Calu3 (cell line): ENCODE measurements at places on chromosomes 12 and 14. TPM values are rescaled to one million over a fixed set of nuclear protein-coding genes. Genes with fewer than 3 reads are reported as not detected.

DNA sequence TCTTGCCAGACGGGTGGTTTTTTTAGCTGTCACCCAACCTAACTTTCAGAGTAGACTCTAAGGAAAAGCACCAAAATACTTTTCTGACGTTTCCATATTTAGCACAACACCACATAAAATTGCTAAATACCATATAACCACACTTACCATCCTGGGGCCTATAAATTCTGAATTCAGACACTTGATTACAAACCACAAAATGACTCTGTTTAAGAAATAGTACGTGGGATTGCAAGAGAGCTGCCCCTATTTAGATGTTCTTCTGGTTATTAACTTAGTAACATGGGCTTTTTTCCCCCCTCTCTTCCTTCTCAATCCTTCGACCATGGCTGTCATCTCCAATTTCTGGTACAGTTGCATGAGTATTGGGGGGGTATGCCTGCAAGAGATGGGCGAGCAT is 287.7 kb downstream of the BMP4 start:
- DNase-seq = no peak

GRCh38 chr14:37094502-37094901 is 77.9 kb downstream of the SLC25A21 start:
- no peak for DNase-seq

Gene CCDC175
- not detected in 2 replicates for total RNA-seq

GRCh38 chr12:72734581-72734980 is 462.4 kb downstream of the TRHDE start:
- DNase-seq = no peak

DNA sequence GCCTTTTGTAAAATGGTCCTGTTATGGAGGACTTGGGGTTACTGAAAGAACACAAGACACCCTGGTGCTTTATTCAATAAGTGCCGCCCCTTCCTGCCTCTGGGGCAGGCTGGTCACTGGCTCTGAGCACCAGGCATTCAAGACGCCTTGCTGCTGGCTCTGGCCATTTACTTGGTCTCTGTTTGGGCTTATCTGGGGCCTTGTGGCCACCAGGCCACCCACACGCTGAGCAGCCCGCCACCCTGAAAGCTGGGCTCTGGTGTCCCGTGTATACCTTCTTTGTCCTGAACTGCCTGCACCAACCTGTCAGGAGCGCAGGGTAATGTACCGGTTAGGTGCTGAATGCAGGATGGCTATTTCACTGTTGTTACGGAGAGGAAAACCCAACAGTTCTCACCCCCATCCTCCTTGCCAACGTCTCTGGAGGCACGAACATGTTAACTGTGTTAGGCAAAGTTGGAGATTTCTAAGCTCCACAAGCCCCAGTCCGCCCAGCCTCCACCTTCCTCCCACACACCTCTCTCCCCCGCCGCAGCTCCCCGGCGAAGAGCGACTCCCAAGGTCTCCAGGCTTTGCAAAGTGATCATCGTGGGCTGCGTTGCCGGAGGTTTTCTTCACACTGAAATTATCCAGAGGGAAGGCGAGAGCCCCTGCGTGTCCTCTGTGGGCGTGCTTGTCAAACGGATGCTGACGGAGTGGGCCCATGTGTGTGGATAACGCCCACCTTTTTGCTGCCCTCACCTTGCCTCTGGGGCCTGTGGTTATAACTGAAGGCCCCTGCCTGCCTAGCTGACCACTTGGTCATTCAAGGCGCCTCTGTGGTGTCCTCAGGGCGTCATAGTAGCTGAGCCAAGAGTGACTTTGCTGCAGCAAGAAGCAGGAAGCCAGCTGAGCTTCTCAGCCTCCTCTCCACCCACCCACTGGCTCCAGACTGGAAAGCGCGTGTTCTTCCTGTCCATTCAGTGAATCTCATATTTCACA is 18.8 kb upstream of the BEGAIN start:
- DNase-seq = no peak

GRCh38 chr14:42163136-42163535 is 556.5 kb downstream of the LRFN5 start:
- DNase-seq = no peak

Gene KRT2
- total RNA-seq = not detected in 2 replicates

DNA sequence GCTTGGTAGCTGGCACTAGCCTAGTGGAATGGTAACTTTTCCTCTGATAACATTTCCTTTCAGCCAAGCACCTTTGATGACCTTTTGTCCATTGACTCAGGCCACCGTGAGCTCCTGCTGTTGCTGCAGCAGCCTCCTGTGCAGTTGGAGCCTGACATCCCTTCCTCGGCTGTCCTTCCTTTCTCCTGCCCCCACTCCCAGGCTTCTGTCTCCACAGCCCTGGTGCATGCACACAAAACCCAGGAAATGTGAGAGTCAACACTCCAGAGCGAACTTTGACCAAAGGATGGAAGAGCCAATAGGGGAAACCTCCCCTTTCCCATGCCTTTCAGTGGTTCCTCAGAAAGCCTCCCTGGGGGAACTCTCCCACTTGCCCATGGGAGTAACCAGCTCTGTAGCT is 115.0 kb downstream of the TMEM260 start:
- no peak for DNase-seq

DNA sequence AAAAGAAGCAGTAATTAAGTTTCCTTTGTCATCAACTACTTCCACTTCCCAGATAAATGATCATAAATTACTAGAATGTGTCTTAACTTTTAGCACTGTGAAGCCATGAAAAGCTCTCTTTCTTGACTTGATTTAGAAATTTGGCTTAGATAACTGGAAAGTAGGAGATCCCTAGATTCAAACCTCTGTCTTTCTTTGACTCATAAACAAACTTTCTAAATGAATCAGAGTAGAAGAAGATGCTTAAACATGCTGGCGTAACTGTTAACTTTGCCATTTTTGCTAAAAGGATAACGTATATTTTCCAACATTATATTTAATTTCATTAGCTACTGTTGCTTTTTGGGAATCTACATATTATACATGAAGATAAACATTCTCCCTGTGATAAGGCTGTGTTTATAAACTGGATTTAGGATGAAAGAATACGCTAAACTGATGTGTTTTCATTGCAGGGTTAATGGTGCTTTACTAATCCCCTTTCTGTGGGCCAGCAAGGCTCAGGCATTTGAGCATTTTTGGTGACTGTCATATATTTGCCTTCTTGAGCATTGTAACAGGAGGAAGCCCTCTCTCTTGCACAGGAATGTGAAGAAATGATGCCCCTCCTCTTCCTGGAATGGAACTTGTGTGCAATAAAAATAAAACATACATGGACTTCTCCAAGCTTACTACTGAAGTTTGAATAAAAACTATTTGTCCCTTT is 301.4 kb downstream of the BMP4 start:
- no peak for DNase-seq

Gene C3AR1
- total RNA-seq = not detected in 2 replicates

- no peak for DNase-seq
These were observed 204.7 kb downstream of the BCAT1 start for GRCh38 chr12:24743941-24744793.

DNA sequence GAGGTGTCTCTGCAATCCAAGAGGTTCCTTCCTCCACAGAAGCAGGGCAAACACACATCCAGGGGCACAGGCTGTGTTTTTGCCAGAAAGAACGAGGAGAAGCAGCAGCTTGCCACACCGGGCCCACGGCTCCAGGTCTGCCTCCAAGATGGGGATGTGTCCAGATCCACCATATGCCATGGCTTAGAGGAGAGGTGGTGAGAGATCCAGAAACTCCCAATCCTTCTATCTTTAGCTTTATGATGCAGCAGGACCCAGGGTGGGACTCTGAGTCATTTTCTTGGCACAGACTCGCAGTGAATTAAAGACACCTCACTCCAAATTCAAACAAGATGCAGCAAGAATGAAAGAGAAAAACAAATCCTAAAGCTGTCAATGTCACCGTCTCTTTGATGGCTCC is 481.4 kb upstream of the TMEM132C start:
- DNase-seq = no peak

Gene RGS6
- total RNA-seq = not detected in 2 replicates

DNA sequence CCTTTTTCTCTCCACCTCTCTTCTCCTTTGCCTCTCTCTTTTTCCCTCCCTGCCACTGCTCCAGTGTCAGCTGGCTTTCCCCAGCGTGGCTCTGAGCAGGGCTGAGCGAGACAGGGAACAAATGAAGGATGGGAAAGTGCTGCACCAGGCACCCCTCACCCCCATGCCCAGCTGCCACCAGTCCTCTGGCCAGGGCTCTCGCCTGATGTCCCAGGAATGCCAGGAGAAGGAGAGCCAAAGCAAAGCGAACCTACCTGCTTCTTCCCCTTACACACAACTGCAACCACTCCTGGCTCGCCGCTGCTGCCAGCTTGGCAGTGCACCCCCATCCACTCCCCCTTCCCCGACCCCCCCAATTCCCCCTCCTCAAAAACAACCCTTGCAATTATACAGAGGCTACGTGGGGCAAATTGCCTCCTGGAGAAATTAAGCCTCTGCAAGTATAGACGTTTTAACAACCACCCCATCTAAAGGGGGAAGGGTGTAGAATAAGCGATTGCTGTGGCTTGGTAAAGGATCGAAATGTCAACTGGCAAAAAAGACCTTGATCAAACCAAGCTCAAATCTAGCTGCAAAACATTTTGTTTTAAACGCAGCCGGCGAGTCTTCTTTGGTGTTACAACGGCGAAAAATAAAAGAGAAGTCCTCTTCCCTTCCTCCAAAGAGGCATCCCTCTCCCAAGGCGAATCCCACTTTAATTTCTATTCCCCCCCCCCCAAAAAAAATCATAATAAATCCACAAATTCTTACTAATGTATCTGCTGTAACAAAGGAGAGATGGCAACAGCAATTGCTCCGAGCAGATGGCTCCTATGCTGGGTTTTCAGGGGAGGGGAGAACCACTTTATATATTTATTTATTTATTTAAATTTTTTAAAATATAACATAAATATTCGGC is 2.9 kb downstream of the BCL11B start:
- no peak for DNase-seq

DNA sequence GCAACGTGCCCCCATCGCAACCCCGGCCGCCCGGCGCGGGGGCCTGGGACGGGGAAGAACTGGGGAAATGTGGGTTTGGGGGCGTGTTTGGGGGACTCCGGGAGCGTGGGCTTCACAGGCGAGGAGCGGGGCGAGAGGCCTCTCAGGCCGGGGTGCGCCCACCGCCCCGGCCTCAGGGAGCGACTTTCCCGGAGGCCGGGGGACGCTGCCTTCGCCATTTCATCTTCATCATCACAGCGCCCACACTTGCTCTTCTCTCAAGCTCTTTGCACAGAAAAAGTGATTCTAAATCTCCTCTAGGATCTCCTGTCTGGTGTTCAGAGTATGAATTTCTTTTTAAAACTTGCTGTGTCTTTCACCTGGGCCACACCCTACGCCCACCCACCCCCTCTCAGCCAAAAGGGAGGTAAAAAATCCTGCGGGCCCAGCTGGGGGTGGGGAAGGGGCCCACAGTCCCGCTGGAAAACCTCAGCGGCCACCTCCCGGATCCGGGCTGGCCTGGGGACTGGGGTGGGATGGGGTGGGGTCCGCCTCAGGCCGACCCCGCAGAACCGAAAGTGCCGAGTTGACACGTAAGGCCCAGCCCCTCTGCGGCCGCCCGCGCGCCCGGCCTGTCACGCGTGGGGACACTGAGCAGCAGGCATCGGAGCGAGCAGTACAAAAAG is 7.4 kb downstream of the CDKN1B start:
- DNase-seq = no peak

Gene ZNF891
- total RNA-seq = 4.2 and 4.8 TPM in 2 replicates

GRCh38 chr12:91074154-91074709 is 16.4 kb upstream of the KERA start:
- no peak for DNase-seq

DNA sequence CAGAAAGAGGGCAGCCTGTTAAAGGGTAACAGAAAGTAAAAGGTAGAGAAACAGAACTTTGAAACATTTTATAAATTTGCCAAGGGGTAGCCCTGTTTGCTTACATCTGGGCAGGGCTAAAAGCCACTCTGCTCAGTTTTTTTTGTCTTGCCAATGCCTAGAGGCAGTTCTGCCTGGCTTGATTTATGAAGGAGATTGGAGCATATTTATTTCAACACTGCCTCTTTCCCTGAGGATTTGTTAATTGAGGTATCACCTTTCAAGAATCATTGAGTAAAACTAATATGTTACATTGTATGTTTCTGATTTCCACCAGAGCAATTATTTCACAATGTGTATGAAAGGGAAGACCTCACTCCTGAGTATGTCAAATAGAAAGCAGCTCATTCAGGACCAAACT is 160.8 kb downstream of the GXYLT1 start:
- no peak for DNase-seq

GRCh38 chr14:55436519-55436918 is 3.9 kb downstream of the TBPL2 start:
- DNase-seq = no peak

GRCh38 chr12:24960222-24960855 is 11.4 kb upstream of the BCAT1 start:
- DNase-seq = peak; percentile 48

- no peak for DNase-seq
These were observed 34.3 kb upstream of the NCOR2 start for GRCh38 chr12:124601706-124602105.

GRCh38 chr12:122946690-122947341 is 19.4 kb downstream of the ABCB9 start:
- peak; percentile 96 for DNase-seq

DNA sequence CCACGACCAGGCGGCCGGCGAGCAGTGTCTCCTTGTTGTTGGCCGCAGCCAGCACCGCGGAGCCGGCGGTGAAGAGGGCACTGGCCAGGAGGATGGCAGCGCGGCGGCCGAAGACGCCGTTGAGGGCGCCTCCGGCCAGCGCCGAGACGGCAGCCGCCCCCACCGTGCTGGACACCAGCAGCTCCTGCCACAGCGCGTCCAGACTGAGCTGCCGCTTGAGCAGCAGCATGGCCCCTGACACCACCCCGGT is 691 bp downstream of the SLC2A13 start:
- DNase-seq = no peak

Gene CRIP1
- 7.1 and 13.2 TPM in 2 replicates for total RNA-seq

GRCh38 chr12:108571609-108572165 is 9.3 kb downstream of the ISCU start:
- DNase-seq = no peak

DNA sequence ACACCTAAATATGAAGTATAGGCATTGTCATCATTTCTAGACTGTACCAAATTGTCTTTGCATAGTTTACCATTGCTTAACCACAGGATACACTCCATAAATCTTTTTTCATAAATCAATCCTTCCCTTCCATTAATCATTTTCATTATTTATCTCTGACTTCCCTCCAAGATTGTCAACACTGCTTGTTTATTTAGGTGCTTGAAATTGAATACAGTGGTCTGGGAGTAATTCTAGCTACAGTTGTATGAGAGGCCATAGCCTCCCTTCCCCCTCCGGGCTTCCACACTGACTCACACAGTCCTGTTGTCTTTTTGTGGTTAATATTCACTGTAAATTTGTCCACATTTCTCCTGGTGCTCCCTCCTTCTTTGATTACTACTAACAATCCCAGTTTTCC is 114.2 kb upstream of the ARID2 start:
- no peak for DNase-seq

DNA sequence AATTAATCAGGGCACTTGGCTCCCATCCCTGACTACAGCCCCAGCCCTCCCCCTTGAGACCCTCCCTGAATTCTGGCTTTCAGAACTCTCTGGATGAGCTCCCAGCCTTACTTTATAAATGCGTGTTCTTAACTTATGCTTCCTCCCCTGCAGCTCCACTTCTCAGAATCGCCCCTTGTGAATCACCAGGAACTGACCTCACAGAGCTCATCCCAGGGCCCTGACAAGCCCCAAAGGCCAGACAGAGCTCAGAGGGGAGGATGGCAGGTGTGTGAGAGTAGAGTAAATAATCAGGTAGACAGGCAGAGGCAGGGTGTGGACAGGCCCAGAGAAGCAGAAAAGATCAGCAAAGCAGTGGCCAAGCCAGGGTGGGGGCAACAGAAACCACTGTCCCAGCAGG is 68.2 kb upstream of the FOXN3 start:
- DNase-seq = no peak

- peak; percentile 71 for DNase-seq
These were observed 890 bp upstream of the KIF26A start for GRCh38 chr14:104137297-104138097.

Gene NUDT4
- 47.3 and 58.0 TPM in 2 replicates for total RNA-seq

Gene OASL
- 73.7 and 231 TPM in 2 replicates for total RNA-seq

Gene PKP2
- total RNA-seq = 54.2 and 61.1 TPM in 2 replicates
